ENCODE measurements at places on chromosomes 13 and 19.
A peak's percentile ranks its signal among the peaks of the same experiment; 100 is the strongest.

DNA sequence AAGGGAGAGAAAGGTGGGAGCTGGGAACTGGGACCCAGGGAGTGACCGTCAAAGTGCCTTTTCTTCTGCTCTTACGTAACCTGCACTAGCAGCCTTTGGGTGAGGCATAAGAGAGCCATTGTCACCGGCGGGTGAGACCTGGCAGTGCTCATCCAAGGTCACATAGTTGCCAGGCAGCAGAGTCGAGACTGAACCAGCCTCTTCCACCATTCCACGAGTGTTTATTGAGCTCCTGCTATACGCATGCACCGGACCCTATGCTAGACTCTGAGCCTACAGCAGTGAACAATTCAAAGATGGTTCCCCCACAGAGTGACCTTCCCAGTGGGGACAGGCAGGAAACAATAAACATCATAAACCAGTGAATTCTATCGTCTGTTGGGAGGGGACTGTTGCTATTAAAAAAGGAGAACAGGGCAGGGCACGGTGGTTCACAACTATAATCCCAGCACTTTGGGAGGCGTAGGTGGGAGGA is 18.6 kb upstream of the STRN4 start:
- no peak for DNase-seq

DNA sequence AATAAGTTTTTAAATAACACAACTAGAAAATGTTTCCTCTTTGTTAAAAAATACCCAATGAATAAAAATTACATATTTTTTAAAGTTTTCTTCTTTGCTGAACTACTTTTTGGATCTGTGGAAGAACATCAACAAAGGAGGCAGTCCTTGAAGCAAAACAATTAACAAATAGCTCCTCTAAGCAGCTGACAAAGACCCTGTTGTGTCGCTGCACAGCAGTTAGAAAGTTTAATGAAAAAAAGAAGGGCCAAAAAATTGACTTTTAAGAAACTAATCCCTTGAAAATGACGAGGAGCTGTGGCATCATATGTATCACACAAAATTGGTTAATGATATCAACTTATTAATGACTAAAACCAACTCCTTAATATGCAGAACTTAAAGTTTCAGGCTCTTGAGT is 72.1 kb downstream of the SLITRK1 start:
- no peak for DNase-seq

- peak; percentile 67 for DNase-seq
These were observed 4.4 kb upstream of the PROZ start for GRCh38 chr13:113153810-113154748.

DNA sequence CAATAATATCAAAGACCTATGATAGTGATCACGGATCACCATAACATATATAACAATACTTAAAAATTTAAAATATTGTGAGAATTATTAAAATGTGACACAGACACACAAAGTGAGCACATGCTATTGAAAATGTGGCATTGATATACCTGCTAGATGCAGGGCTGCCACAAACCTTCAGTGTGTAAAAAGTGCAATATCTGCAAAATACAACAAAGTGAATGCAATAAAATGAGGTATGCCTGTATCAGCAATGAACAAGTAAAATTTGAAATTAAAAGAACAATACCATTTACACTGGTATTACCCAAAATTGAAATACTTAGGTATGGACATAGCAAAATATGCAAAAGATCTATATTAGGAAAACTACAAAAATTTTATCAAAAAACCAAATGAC is 1217.8 kb upstream of the PCDH20 start:
- DNase-seq: no peak

DNA sequence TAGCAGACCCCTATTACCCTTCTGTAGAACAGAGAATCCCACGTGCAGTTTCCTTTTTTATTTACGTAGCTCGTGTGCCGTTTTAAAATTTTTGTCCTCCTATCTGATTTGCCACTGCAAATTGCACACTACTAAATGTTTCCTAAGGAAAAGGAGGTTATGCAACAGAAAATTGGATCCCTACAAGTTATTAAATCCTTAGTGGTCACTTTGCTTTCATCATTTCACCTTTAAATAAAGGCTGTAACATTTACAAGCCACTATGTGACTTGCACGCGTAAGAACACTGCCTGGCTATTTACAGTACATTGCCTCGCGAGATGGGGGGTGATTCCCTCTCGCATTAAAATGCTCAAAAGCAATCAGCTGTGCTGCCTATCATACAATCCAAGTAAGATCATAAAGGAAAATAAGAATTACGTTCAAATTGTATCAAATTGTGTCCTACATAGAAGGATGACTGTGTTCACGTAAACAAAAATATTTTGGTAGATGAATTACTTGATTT is 525.6 kb downstream of the SUCLA2 start:
- no peak for DNase-seq

DNA sequence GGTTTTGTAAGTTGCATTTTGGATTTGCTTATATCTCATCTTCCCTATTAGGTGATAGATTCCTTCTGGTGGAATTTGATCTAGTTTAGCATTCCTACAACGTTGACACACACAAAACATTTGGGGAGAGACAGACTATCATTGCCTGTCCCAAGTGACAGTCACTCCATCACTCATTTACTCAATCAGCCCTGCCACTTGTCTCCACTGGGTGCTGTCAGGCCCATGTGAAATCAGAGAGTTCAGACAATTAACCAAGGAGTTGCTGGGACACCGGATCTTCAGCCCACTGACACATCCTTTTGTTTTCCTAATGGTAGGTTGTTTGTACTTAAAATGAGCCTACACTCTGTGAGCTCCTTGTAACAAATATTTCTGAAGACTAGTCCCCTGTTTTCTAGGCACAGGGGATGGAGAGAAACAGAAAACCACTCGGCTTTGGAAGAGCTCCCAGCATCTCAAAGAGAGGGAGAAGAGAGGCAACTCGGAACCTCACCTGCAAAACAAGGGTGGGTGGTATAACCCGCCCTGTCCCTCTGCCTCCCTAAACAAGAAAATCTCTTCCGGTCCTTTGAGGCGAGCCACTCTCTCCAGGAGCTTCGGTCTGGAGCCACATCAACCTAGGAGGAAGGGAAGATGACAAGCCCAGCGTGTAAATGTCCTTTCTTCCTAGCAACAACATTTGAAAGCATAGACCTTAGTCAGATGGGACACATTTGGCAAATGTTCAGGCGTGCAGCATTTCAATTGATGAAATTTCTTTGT is 440.9 kb upstream of the KLF12 start:
- no peak for DNase-seq

- DNase-seq: no peak
These were observed 705.7 kb downstream of the SLITRK5 start for GRCh38 chr13:88376760-88377388.

- DNase-seq: no peak
These were observed 36.6 kb upstream of the MED4 start for GRCh38 chr13:48131533-48131932.

DNA sequence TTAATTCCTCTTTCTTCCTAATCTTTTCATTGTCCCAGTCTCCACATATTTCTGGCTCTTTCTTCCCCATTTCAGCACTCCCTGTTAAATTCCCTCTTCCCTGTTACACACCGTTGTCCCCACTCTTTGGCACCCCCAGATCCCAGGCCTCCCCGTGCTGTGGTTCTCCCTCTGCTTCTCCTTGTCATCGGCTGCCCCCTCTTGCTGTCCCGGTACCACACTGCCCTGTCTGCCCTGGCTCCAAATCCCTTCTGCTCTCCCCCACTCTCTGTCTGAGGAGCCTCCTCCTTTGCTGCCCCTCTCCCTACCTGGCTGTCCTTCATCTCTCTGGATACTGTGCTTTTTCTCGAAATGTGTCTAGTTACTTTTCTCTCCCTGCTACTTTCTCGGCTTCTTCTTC is 983 bp downstream of the ZNF415 start:
- no peak for DNase-seq

GRCh38 chr13:73230716-73231115 is 171.9 kb downstream of the KLF5 start:
- DNase-seq: no peak

GRCh38 chr19:9323557-9323918 is 441 bp upstream of the ZNF559 start:
- no peak for DNase-seq

All from activated naive CD8-positive, alpha-beta T cell treated with anti-CD3 and anti-CD28 coated beads, Interleukin-2, amount 10 ng/mL, durations not matched to agents 7 days and 5 days (primary cell).